ENCODE measurements at places on chromosomes 7 and 10. TPM values are rescaled to one million over a fixed set of nuclear protein-coding genes. Genes with fewer than 3 reads are reported as not detected.

CALY gene
- total RNA-seq: 0.96 TPM

CAV2 gene
- total RNA-seq: 0.32 TPM

DNA sequence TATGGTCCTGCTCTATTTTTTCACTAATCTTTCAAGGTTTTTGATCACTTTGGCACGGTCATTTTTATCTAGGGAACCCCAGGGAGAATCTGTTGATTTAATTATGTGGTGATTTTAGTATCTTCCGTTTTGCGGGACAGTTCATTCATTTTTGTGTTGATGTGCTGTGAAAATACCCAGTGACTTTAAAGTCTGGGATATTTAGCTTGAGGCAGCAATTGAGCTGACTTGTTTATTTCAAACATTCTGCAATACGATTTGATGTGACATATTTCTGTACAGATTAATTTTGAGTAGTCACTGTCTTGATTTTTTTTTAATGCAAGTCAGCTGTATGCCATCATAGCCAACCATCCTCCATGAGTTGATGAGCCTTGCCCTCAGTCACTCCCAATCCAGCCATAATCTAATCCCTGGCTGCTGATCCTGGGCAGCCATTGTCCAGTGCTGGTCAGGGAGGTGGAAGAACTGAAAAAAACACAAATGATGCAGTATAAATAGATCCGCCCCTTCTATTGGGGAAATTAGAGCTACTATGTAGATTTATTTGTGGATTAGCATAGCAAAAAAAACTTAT is 183.4 kb downstream of the CCSER2 start:
- no peak for DNase-seq

DNA sequence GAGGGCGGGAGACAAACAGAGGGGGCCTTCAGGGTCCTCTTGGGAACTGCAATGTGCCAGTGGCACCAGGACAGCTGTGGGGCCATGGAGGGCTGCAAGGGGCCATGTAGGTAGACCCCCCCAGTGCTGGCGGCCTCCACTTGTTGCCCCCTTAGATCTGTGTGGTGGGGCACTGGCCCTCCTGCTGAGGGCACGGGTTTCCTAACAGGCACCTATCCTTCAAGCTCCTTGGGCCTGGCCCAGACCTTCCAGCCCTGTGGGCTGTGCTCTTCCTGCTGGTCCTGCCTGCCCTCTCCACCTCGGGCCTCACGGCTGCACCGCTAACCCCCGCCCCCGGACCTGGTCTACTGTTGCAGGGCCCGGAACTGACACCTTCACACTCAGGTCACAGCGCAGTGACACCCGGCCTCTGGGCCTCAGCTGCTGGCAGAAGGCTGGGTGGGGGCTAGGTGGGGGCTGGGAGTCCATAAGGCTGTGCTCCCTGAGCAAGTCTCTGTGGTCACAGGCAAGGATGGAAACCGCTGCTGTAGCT is 12.6 kb downstream of the RASGEF1A start:
- no peak for DNase-seq

- DNase-seq: no peak
These were observed 12.3 kb downstream of the ZNF316 start for GRCh38 chr7:6649241-6649961.

GRCh38 chr10:98030093-98030821 is at the start of gene CRTAC1:
Gene CRTAC1, minus strand, starts transcription at chr10:98030621. Its CDS starts 149 bp downstream, at chr10:98030472.
- DNase-seq: no peak

All from T-helper 17 cell (primary cell).